Motor neuron (in vitro differentiated cells): ENCODE measurements at places on chromosomes 4 and X. TPM values are rescaled to one million over a fixed set of nuclear protein-coding genes. Genes with fewer than 3 reads are reported as not detected.

DNA sequence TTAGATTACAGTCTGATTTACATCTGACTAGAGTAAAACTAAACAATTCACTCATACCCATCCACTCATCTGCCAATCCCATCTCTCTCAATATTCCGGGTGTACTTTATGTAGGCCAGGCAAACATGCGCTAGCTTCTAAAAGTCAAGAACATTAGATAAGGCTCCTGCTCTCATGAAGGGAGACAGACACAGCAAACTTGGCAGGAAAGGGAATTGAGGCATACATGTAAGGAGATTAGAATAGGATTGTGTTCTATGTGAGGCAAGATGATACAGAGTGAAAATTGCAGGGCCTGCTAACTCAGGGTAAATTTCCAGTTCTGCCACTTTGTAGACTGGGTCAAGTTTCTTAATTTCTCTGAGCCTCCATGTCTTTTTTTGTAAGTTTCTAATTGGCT, 135.8 kb downstream of the CDS1 start:
- no peak for ATAC-seq

DNA sequence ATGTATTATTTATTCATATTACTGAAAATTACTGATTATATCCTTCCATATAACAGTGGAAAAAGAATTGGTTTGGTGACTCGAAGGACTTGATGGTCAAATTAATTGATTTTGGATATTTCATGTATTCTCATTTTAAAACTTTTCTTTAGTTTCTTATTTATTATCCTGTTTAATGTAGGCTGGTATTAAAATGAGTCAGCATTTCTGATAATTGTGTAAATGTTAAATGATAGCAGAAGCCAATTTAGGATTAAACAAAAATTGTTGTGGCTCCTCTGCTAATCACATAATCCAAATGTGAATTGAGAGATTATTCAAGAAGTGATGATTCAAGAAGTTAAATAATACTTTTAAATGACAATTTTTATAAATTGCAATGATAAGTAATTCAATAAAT, 38.7 kb downstream of the PDLIM5 start:
- no peak for ATAC-seq

- no peak for ATAC-seq
Observed at GRCh38 chrX:107563824-107564223, 64.5 kb upstream of the PRPS1 start.

- no peak for ATAC-seq
Observed at GRCh38 chr4:109754093-109754857, 24.4 kb upstream of the PLA2G12A start.

GRCh38 chr4:128458816-128459215, 171.2 kb upstream of the PGRMC2 start:
- no peak for ATAC-seq

TMEM184C gene
- 24.9 and 26.2 TPM in 2 replicates for total RNA-seq

FAM53A gene
- total RNA-seq: 5.1 and 7.9 TPM in 2 replicates
